SK-N-SH (cell line): ENCODE measurements at places on chromosomes 2 and 18. TPM values are rescaled to one million over a fixed set of nuclear protein-coding genes. Genes with fewer than 3 reads are reported as not detected.

DNA sequence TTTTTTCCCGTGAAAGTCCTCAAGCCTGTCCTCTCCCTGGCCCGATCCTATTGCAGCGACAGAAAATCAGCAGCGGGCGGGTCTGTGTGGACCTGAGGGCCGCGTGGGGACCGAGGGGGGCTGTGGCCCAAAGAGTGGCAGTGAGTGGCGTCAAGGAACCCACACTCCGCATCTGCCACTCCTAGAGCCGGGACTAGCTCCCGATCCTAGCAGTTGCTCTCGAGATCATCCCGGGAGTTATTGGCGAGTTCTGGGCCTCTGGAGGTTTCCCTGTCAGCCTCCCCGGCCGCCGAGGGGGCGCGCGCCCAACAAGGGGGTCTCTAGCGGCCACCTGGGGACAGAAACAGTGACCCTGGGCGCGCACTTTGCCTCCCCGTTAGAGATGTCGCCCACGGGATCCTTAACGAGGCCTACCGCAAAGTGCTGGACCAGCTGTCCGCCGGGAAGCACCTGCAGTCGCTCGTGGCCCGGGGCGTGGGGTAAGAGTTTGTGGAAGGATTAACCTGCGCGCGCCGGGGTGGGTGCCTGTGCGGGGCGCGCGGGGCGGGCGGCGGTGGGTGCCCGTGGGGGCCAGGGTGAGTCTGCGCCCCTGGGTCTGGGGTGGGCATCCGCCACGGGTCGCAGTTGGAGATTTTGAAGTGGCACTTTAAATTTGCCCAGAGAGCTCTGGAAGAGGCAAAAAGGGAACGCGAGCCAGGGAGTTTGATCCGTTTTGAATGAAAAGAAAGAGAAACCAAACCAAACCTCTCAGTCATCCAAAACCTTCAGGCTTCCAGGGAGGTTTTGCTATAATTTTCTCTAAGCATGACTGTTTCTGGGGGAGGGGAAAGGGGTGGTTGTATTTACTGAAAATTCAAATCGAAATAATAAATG lies 3.5 kb downstream of the ADCYAP1 start:
- DNase-seq, result peak; percentile 30

DNA sequence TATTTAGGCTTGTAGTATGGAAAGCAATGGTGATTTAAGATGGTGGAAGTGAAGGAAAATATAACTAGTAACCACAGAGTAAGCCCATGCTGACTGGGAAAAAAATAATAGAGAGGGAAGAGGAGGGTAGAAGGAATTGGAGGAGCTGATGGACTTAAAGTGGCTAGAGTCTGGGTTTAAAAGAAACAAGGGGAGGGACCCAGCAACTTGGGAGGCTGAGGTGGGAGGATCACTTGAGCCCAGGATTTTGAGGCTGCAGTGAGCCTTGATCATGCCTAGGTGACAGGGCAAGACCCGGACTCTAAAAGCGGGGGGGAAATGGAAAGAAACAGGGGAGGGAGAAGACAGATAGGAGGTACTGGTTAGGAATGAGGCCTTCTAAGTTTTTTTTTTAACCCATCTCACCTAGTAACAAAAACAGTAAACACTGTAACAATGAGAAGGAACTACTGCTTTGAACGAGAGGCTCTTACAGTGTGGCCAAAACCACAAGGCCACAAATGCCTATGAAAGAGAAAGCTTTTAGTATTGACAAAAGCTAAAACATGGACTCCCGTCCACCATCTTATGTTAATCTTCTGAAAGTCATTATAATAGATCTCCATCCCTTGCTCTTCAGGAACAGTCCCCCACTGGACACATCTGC lies 26.6 kb downstream of the METTL8 start:
- no peak for DNase-seq

DNA sequence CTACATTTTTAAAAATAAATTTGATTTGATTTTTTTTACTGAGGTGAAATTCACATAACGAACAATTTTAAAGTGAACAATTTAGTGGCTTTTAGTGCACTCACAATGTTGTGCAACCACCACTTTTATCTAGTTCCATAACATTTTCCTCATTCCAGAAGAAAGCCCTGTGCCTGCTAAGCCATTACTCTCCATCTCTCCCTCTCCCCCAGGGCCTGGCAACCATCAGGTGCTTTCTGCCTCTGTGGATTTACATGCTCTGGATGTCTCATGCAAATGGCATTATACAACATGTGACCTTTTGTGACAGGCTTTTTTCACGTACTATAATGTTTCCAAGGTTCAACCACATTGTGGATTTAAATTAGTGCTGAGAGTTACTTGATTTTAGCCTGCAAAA lies 19.9 kb upstream of the LDLRAD4 start:
- DNase-seq, result no peak

DNA sequence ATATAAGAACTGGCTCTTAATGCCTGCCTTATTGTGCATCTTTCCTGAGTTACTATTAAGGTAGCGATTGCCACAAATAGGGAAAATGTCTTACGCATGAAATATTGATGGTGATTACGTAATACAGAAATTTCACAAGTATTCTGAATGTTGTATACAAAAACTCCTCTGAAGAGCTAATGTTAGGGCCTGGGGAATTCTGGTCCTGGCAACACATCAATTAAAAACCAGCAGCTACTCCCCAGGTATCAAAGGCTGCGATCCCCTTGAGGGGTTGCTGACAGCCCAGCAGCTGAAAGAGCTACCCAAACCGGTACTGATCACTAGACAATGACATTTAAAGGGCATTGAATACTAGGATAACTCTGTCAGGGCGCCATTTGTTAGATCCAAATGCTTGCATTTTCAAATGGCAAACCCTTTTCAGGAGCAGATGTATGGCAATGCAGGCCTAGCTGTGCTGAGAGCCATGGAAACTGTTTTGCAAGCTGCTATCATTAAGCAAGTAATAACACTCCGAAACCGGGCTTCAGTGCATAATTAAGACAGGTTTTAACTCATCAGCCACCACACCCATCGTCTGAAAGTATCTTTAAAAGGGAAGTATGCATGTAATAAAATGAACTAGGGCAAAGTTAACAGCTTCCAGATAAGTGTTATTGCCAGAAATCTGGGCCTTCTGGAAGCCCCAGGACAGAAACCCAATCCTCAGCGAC lies 78.4 kb downstream of the CLHC1 start:
- DNase-seq, result no peak

DNA sequence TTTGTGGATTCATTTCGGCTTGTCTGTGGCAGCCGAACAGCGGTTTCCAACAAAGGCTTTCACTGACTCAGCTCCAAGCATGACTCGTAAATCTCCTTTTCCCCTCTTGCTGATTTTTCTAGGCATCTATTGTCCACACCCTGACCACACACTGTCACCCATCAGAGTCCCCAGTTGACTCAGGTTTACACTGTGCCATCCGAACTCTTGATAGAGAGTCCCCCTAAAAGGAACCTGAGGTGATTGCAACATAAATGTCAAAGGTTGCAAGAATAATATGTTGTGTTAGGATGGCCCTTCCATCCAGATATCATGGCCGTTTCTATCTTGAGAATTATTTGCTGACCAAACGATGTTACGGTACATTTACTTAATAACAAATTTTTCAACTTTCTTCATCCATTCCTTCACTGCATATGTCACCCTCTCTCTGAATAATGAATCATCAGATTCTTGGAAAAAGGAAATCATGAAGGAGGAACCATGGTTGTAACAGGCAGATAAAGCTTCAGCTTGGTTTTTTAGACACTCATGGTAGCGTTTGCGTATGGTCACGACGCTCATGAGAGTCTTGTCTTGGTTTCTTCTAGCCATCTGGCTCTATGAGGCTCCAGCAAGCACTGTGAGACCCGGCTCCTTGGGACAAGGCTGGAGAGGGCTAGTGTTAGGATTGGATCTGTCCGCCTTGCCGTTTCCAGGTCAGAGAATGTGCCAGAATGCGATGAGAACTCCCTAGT lies 72.1 kb downstream of the NPAS2 start:
- no peak for DNase-seq

GRCh38 chr18:10317864-10318690 lies 136.4 kb upstream of the APCDD1 start:
- DNase-seq, result no peak

GRCh38 chr18:10919851-10920250 lies 229.5 kb downstream of the PIEZO2 start:
- no peak for DNase-seq

The OTX1 gene
- 0.15 and 0.20 TPM in 2 replicates for polyA plus RNA-seq

The TRIM54 gene
- polyA plus RNA-seq, result 0.28 and 0.36 TPM in 2 replicates

The LONRF2 gene
- polyA plus RNA-seq, result 2.0 and 2.4 TPM in 2 replicates

The CIB4 gene
- polyA plus RNA-seq, result not detected in 2 replicates

The CLEC4F gene
- polyA plus RNA-seq, result 0.12 and 0.21 TPM in 2 replicates

The EFHD1 gene
- polyA plus RNA-seq, result 0.05 TPM in 1 of 2 replicates, not detected in the other
